ENCODE measurements at places on chromosomes 7 and 10.

GRCh38 chr7:130364451-130364850 lies 15.8 kb upstream of the CPA1 start:
- no peaks in the 10 kb centered on the region for H3K4me1 ChIP-seq
- no peak for DNase-seq

- H3K27ac ChIP-seq, result no peak overlapping the region
- no peak for DNase-seq
- peaks cover 53% of the 10 kb centered on the region for H3K36me3 ChIP-seq
- H3K27me3 ChIP-seq, result no peaks in the 10 kb centered on the region
- H3K4me3 ChIP-seq, result no peak overlapping the region
Observed at GRCh38 chr7:83976302-83976701, 218.3 kb downstream of the SEMA3A start.

DNA sequence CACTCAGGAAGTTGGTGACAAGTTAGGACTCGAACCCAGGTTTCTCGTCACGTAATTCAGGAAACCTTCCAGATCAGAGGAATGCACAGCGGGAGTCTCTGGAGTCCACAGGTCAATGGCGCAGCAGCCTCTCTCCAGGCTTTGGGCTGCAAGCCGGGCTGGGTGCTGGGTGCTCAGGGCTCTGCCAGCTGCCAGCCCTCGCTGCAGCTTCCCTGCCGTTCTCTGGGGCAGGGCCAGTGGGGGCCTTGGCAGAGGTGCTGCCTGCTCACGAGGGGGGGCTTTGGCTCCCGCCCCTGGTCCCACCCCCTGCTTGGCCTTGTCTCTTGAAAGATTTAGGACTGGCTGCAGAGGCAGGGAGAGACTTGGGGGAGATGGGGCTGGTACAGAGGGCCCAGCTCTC lies at the start of gene TACR2:
TSS of gene TACR2 (minus strand) at position 224 of the 400 bp plus-strand sequence. CDS start 595 bp downstream, outside the sequence.
- no peaks in the 10 kb centered on the region for H3K36me3 ChIP-seq
- no peak within 1 kb of the TSS for H3K27ac ChIP-seq
- H3K27me3 ChIP-seq, result no peaks in the 10 kb centered on the region

GRCh38 chr7:922334-923107 lies 32.0 kb downstream of the ADAP1 start:
- H3K27me3 ChIP-seq, result no peaks in the 10 kb centered on the region
- H3K4me1 ChIP-seq, result peaks cover 2% of the 10 kb centered on the region
- no peak overlapping the region for H3K4me3 ChIP-seq
- DNase-seq, result peak; percentile 30
- H3K36me3 ChIP-seq, result no peaks in the 10 kb centered on the region
- no peak overlapping the region for H3K27ac ChIP-seq

DNA sequence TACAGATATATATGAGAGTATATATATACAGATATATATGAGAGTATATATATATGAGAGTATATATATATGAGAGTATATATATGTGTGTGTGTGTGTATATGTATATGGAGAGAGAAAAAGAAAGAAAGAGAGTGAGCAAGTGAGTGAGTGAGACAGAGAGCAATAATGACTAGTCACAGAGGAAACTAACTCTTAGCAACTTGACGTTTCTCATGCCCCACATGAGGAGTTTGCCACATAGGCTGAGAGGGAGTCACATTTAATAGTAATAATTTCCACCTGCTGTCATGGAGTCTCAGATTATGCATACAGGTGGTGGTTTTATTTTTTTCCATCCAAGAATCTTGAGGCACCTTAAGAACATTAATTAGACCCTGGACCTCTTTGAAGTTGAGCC lies 199.9 kb downstream of the GATA3 start:
- no peak for DNase-seq
- no peak overlapping the region for H3K4me3 ChIP-seq
- H3K27me3 ChIP-seq, result no peaks in the 10 kb centered on the region
- H3K27ac ChIP-seq, result no peak overlapping the region
- no peaks in the 10 kb centered on the region for H3K36me3 ChIP-seq

GRCh38 chr10:84820596-84820995 lies 492.2 kb downstream of the CCSER2 start:
- H3K4me3 ChIP-seq, result no peak overlapping the region
- H3K27ac ChIP-seq, result no peak overlapping the region
- peaks cover 3% of the 10 kb centered on the region for H3K4me1 ChIP-seq
- DNase-seq, result no peak

DNA sequence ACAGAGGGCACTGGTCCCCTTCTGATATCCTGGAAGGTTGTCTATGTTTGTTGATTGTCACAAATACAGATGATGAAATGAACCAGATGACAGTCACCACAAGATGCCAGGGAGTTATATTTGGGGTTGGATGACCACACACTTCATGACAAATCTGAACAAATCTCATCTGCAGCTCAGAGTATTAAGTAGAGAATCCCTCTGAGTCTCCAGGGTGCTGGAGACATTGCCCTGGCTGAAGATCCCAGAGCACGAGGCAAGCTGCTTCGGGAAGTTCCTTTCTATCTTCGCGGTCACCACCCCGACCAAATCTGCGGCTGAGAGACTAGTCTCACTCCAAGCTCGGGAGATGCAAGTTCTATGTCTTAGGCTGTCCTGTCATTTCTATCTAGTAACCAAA lies 9.0 kb downstream of the DENND2A start:
- H3K27me3 ChIP-seq, result no peaks in the 10 kb centered on the region
- no peak overlapping the region for H3K27ac ChIP-seq
- no peaks in the 10 kb centered on the region for H3K36me3 ChIP-seq
- H3K4me1 ChIP-seq, result peaks cover 9% of the 10 kb centered on the region

DNA sequence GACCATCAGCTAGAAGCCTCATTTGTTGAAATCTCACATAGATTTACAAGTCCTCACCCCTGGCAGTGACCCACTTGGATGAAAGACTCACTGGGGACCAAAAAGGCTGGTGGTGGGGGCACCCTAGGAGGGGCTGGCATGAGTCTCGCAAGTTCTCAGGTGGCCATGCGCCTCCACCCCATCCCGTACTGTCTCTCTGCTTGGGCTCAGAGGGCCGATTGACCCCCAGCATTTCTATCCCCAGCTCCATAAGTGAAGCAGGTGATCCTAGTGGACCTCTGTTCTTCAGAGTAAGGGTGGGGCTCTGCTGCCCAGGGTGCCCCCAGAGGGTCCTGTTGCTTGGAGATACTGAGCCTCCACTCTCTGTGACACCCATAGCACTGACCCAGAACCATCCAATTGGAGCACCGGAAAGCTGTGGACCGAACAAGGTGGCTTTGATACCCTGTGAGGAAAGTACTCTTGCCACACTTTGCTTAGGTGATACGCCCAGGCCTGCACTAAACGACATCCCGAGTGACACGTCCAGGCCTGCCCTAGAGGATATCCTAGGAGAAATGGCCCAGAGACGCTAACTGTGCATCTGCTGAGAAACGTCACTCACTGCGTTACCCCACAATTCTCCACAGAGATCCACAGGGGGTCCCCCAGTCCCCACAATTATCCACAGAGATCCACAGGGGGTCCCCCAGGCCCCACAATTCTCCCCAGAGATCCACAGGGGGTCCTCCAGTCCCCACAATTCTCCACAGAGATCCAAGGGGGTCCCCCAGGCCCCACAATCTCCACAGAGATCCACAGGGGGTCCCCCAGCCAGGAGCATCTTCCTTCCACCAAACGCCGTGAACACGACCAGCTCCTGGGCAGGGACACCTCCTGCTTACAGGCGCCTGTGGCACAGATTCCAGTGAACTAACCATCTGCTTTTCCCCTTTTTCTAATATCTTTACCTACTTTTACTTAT lies 262.9 kb downstream of the PTPRN2 start:
- H3K27ac ChIP-seq, result no peak overlapping the region
- no peaks in the 10 kb centered on the region for H3K27me3 ChIP-seq
- no peaks in the 10 kb centered on the region for H3K4me1 ChIP-seq
- H3K4me3 ChIP-seq, result no peak overlapping the region

- no peaks in the 10 kb centered on the region for H3K4me1 ChIP-seq
- no peak overlapping the region for H3K4me3 ChIP-seq
- H3K36me3 ChIP-seq, result no peaks in the 10 kb centered on the region
- DNase-seq, result no peak
Observed at GRCh38 chr7:1761774-1762173, 91.7 kb downstream of the ELFN1 start.

GRCh38 chr7:88835147-88835728 lies 39.7 kb upstream of the TEX47 start:
- no peaks in the 10 kb centered on the region for H3K27me3 ChIP-seq
- no peak for DNase-seq
- no peak overlapping the region for H3K27ac ChIP-seq

GRCh38 chr7:155372782-155373358 lies 75.2 kb downstream of the INSIG1 start:
- no peak overlapping the region for H3K27ac ChIP-seq
- H3K27me3 ChIP-seq, result peaks cover 96% of the 10 kb centered on the region
- DNase-seq, result peak; percentile 77
- peaks cover 5% of the 10 kb centered on the region for H3K4me1 ChIP-seq

Measured in endodermal cell (in vitro differentiated cells).